AG09309 (cell line): ENCODE measurements at places on chromosomes 6 and 20.
A peak's percentile ranks its signal among the peaks of the same experiment; 100 is the strongest.

- no peak for DNase-seq
These were observed 11.4 kb downstream of the RMND1 start for GRCh38 chr6:151440498-151440897.

DNA sequence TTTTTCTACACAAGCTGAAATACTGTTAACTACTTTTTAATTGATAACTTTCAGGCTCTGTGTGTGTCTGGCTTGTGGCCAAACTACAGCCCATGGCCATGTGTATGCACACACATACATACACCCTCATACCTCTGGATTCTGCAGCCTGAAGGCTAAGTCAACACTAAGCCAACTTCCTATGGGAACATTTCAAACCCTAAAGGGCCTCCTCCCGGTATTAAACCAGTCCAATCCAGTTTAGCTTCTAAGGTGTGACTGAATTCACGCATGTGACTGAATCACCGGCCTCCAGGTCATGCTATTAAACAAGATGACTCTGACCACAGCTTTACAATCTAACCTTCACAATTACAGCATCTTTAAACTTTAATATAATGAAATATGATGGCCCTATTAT is 20.7 kb upstream of the DST start:
- DNase-seq: no peak

DNA sequence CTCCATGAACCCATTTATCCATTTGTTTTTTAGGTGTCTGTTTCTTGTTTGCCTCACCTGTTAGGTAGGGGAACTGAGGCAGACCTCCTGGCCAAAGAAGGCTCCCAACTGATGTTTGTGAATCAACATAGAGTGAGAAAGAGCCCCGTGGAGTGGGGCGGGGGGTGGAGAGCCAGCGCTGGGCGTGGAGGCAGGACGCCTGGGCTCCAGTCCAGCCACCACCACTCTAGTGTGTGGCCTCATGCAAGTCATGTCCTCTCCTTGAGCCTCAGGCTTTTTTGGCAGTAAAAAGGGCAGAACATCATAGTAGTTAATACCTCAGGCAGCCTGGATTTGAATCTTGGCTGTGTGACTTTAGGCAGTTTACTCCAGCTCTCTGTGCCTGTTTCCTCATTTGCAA is 42.2 kb upstream of the SCRT2 start:
- no peak for DNase-seq

- DNase-seq: peak; percentile 1
These were observed 2.7 kb upstream of the PAX1 start for GRCh38 chr20:21702553-21703470.

DNA sequence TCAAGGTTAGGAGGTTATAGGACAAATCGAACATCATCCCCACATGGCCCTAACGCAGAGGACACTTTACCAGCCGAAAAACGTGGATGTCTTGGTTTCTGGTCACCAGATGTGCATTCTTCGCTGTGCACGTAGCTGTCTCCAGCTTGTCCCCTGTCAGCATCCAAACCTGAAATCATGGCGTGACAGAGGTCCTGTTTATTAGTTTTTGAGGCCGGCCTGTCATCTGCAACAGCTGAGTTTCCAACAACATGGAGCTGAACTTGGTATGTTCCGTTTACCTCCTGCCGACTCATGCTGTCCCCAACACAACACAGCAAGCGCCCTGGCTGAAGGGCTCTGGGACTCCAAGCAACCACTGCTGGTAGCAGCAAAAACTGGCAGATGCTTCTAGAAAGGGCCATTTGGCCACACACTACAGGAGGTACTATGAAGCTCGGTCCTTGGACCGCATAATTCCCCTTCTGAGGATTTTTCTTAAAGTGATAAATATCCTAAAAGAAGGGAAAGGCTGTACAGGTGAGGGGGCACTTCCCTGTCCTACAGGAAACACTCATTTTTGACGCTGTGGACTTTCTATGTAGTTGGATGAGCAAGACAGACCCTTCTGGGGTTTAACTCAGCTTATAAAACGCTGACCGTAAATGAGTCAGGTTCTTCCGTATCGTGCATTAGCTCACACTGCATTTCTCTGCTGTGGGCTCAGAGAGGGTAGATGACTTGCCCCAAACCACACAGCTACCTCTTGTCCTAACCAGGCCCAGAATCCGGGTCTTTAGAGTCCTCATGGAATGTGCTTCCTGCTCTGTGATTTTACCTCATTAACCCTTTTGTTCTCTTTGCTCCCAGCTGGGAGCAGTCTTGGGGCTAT is 79.7 kb upstream of the NFATC2 start:
- no peak for DNase-seq

GRCh38 chr6:167794161-167795157 is 32.3 kb upstream of the AFDN start:
- no peak for DNase-seq

GRCh38 chr20:53463101-53463972 is 130.3 kb downstream of the ZNF217 start:
- no peak for DNase-seq

DNA sequence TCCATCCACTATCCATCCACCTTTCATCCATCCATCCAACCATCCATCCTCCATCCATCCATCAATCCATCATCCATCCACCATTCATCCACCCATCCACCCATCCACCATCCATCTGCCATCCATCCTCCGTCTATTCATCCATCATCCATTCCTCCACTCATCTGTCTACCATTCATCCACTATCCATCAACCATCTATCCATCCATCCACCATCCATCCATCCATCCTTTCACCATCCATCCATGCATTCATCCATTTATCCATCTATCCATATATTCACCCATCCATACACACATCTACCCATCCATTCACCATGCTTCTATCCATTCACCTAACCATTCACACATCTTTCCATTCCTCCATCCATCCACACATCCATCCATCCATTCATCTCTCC is 207.0 kb upstream of the CDH4 start:
- no peak for DNase-seq

DNA sequence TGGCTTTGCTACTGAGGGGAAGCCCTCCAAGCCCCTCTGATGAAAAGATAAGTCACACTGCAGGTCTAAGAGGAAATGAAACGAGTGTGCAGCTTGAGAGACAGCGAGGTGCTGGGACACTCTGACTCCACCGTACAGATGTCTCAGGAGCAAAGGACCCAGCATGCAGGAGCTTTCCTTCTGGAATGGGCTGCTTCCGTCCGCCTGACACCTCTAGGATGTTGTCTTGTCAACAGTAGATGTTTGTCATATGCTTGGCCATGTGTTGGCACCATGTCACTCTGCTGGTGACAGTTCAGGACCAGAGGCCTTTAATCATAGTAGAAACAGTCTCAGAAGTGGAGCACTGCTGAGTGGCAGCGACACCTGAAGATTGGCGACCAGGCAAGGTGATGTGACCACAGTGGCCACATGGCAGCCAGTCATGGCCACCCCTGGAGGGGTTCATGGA is 46.7 kb downstream of the SLC24A3 start:
- DNase-seq: no peak

- no peak for DNase-seq
These were observed 1.2 kb downstream of the TPD52L1 start for GRCh38 chr6:125154761-125155135.

DNA sequence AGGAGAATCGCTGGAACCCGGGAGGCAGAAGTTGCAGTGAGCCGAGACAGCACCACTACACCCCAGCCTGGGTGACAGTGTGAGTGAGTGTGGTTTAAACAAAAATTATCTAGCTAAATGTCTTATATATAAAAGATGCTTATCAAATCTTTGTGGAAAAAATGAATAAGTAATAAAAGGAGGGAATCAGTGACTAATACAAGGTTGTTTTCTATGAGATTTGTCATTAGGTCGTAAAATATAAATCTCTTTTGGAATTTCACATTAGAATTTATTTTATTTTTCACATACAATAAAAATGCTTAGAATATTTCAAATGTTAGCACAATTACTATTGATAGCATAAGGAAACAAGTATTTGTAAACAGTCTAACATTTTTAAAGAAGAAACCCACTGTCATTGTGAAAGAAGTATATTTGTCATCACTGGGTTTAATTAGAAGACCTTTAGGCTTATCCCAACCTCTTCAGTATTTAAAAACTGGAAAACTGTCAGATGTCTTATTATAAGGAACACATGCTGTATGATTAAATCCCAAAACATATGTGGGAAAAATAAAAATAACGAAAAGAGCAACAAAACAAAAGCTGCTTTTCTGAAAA is 47.1 kb downstream of the ASCC3 start:
- peak; percentile 4 for DNase-seq

DNA sequence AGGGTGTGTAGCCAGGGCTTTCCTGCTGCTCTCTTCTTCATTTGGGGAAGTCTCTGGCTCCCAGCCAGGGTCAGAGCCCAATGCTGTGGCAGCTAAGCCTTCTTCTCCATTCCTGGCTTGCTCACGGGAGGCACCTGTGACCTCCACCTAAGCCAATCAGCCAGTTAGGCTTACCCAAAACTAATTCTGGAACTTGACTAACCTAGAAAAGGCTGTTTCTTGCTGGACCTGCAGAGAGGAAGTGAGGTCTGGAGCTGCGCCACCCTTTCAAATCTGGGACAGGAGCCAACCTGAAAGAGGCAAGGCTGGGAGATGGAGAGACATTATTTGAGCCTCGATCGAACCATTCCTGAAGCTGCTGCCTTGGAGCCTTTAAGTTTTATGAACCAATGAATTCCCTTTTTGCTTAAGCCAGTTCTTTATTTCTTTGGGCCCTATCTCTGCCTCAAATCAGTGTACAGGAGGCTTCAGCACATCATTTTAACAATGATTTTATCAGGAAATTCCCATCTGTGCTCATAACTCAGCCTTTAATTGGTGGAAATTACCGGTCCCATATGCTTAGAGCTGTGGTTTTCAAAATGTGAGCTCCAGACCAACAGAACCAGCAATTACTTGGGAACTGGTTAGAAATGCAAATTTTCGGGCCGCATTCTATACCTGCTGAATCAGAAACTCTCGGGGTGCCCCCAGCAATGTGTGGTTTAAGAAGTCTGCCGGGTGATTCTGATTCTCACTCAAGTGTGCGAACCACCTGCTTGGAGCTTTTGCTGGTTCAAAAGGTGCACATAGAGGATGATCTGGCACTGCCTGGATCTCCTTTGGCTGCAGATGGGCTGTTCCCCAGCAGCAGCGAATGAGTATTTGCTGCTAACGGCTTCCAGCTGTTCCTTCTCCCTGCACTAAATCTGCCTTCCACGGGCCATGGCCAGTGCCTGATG is 97.4 kb upstream of the RNF24 start:
- DNase-seq: no peak

DNA sequence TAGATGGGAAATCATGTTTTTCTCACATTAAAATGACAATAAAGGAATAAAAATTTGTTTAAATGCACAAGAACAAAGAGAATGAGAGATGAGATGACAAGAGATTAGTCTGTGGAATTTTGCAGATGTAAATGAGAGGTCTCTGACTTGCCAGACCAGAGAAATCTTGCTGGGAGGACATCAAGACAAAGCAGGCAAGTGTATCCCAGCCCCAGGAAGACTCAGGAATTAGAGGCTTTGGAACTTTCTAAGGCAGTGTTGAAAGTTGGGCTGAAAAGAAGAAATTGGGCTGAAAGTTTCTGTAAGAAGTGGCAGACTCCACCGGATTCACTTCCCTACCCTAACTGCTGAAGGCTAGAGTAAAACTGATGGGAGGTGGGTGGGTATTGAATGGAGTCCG is 54.6 kb downstream of the AFDN start:
- DNase-seq: no peak

- no peak for DNase-seq
These were observed 148.3 kb upstream of the TMEM170B start for GRCh38 chr6:11388983-11389944.

DNA sequence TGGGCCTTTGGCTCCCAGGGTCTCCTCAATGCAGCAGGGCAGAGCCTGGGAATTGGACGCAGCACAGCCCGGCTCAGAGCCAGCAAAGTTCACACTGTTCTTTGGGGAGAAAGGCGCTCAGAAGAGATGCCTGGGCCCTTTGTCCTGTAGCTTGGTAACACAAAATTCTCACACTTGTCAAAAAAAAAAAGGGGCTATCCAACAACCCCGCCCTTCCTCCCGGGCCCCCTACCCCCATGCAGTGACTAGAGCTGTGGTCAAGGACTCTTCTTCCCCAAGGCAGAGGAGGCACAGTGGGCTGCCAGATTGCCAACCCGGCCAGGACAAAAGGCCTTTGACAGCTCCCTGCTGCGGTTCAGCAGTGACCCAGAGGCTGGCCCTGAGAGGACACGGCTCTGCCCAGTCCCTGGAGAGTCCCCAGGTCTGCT is 2.0 kb downstream of the NKAIN4 start:
- DNase-seq: no peak

DNA sequence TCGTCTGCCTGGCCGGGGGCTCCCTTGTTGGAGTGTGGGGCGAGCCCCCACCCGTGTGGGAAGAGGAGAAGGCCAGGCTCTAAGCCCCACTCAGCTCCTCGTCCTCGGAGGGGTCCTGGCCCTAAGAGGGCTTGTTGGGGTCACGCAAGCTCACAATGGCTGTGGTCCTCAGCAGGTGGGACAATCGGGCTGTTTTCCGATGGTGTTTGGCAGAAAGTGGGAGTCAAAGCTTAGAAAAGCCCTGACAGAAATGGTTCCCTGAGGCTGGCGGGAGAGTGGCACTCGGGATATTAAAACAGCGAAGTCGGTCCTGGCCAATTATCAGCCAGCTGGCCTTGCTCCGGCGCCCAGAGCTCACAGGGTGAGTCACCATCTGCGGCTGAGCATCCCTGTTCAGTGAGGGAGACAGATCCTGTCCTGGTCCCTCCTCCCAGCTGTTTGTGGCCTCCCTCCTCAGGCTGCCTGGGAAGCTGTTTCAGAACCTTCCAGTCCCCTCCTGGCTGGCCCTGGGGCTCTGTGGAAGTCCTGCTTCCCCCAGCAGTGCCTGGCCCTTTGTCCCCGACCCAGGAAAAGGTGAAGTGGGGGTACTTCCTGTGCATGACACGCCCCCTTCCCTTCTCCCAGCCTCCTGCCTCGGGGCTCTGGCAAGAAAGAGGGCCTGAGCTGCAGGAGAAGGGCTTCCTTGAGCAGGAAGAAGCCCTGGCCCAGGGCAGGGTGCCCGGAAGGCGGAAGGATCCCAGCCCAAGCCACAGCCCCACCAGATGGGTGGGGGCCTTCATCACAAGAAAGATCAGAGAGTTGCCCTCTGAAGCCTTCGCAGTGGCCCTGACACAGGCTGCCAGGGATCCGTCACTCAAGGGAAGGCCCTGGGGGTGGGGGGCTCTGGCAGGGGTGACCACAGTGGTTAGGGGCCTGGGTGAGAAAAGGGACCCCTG is 53.6 kb upstream of the BHLHE23 start:
- peak; percentile 14 for DNase-seq

- no peak for DNase-seq
These were observed 37.5 kb downstream of the CARMIL1 start for GRCh38 chr6:25316626-25317025.

- no peak for DNase-seq
These were observed 51.9 kb downstream of the ERMARD start for GRCh38 chr6:169803271-169803811.

- DNase-seq: no peak
These were observed 548.4 kb upstream of the JARID2 start for GRCh38 chr6:14697427-14697826.

DNA sequence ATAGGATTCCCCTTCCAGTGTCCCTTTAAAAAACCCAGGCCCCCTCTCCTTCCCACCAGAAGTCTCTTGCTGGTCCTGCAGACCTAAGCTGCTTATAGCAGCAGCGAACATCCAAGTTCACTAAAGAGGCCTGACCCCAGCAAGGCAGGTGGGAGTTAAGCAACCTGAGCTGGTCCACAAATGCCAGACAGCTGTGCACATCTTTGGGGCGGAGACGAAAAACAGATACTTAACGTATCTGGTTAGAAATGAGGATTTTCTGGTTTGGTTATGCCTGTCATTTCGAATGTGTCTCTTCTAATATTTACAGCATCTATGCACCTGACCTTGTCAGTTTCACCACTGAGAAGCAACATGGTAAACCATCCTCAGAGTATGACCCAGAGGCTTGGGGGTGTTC is 87.8 kb downstream of the SLC2A10 start:
- no peak for DNase-seq

- DNase-seq: no peak
These were observed 673 bp downstream of the MARCKS start for GRCh38 chr6:113857556-113858479.
